ENCODE measurements at places on chromosomes 12 and 14.
A peak's percentile ranks its signal among the peaks of the same experiment; 100 is the strongest.

GRCh38 chr14:74965486-74966153 is 10.2 kb upstream of the PGF start:
- DNase-seq, result peak; percentile 61

DNA sequence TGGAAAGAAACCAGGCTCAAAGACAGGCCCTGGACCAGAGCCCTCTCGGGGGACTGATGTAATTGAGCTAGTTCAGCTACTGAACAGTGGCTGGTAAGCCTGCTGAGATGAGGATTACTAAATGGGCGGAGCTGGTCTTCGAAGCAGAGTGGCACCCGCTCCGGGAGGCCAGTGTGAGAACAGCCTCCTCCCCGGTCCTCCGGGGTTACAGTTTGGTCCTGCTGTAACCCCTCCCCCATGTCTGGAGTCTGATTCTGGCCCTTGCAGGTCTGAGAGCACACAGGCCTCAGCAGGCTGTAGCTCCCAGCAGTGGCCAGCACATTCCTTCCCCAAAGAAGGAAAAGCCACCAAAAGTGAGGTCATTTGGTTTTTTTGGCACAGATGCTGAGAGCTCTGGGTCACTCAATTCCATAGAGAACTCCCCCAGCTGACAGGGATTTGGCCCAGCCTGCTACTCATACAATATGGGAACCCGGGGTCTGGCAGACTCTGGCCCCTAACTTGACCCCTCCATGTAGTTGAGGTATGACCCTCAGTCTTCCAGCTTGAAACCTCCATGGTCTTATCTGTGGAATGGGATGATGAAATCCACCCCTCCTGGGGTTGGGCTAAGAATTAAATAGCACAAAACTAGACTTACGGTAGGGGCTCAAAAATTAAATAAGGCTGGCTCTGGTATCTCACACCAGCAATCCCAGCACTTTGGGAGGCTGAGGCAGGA is 39.0 kb downstream of the ACTN1 start:
- peak; percentile 77 for DNase-seq

DNA sequence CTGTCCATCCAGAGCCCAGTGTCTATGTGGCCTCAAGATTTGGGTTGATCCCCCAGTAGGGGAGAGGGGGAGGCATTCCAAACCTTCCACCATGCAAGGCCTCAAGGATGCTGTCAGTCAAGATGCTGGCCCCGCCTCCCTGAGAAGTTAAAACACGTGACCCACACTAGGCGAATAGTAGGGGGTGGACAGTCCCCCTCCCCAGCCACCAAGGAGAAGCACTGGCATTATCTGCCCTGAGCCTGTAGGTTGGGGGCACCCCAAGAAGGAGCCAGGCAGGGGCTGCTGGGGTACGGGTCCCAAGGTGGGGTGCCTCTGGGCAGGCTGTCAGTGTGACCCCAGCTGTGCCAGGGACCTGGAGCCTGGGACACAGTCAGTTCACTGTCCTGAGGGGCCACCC is 2.3 kb downstream of the SLC25A29 start:
- no peak for DNase-seq

DNA sequence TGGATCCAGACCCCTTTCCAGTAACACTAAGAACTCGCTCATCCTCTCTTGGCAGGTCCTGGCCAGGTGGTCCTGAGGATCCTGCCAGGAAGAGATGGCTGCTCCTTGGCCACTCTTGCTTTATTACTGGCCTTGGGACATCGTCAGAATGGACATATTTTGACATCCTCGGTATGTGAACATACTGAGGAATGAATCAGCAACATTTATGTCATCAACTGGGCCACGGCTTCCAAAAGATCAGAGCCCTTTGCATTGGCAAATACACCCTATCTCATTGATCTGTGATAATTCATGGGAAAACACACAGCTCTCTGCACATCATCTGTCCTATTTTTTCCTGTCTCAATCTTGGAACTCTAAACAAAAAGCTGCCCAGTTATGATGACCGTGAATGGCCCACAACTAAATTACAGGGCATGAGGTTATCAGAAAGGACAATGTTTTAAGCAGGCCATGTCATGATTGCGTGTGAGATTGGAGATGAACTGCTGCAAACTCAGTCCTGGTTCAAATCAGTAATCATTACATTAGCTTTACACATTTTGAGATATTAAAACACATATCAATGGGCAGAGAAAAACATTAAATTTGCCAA is 1325.8 kb downstream of the AACS start:
- DNase-seq, result peak; percentile 35

DNA sequence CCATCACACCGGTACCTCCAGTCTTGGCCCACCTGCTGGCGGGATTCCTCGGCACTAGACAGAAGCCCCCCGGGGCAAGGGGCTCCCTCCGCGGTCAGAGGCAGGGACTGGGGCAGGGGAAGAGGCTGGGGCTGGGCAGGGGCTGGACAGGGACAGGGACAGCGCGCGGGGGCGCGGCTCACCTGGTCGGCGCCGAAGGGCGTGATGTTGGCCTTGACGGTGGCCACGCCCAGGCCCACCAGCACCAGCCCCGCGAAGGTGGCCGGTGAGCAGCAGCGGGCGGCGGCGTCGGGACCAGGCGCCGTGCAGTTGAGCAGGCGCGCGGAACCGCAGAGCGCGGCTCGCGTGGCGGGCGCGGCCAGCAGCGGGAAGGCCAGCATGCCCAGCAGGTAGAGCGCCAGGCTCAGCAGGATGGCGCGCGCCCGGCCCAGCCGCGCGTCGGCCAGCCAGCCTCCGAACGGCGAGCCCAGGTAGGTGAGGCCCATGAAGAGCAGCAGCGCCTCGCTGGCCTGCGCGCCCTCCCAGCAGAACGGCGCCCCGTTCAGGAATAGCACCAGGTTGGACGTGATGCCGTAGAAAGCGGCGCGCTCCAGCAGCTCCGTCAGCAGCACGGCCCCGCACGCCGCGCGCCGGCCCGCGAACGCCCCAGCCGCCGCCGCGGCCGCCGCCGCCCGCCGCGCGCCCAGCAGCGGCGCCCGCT is 392 bp downstream of the SLC15A4 start:
- no peak for DNase-seq

All from HS-5 (cell line).